Osteoblast (primary cell): ENCODE measurements at places on chromosomes 4 and X.

- DNase-seq: peak; percentile 56
Measured at GRCh38 chr4:100189820-100190642, at the start of gene DDIT4L. Gene DDIT4L, minus strand, starts transcription at chr4:100190468. Its CDS starts 485 bp downstream, at chr4:100189983.

DNA sequence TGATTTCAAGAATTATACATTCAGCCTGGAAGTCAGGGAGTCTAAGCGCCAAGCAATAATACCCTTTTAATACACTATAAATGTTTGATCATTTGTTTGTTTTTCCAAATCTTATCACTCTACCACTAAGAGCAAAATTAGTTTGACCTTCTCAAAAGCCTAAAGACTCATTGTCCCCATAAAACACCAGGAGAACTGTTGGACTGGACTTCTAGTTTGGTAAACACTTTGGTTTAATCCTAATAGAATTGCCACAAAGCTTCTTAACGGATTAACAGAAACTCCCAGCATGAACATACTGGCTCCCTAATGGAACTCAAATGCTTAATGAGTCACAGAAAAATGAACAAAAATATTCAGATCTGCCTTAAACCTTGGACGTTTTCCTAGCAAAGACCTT lies 34.9 kb downstream of the SYTL5 start:
- no peak for DNase-seq

DNA sequence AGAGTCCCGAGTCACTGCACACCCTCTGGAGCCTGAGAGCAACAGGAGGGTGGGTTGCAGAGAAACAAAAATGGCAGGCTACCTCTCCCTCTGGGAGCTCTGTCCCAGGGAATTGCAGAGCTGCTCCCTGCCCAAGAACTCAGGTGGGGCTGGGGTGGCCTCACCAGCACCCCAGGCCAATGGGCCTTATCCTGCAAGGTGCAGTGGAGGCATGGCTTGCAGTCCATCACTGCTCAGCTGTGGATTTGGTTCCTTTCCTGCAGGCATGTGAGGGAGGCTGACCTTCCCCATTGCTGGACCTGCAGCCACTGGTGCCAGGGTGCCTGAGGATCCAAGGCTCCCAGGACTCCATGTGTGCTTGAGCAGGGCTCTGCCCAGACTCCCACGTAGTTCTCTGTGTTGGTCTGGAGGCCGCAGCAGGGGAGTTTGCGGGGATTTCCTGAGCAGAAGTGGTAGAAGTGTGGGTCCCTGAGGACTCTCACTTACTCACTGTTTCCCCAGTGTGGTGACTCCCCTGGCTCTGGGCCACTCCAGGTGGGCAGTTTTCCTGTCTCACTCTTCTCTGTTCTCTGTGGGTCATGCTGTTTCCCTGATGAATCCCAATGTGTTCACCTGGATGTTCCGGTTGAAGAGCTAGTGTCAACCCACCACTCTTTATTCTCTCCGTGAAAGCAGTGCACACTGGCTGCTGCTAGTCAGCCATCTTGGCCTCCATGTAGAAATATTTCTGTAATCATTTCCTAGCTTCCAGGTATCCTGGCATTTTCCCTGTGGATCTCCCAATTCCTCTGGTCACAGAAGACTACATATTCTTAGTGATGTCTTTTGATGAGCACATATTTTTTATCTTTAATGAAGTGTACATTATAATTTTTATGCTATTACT lies 82.3 kb downstream of the ARHGAP24 start:
- DNase-seq: no peak

DNA sequence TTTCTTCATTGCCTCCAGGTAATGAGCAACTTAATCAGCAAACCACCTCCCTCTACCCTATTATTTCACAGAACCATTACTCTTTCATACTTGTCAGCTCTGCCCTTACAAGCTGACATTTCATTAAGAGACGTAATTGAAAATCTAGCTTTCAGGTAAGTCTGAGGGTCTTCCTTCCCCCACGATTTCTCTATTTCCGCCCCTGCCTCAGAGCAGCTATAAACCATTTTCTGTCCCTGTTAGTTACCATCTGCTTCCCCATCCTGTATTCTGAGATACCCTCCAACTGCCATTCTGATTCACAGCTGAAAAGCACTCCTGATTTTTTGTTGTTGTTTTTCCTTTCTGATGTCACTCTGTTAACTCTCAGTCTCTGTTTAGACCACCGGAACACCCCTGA lies 37.1 kb downstream of the SH3RF1 start:
- no peak for DNase-seq

GRCh38 chr4:124631760-124632159 lies 80.8 kb downstream of the ANKRD50 start:
- DNase-seq: peak; percentile 82

- DNase-seq: no peak
Measured at GRCh38 chr4:20347531-20347930, 95.8 kb downstream of the SLIT2 start.

- no peak for DNase-seq
Measured at GRCh38 chrX:39157006-39157405, 355.7 kb downstream of the MID1IP1 start.

DNA sequence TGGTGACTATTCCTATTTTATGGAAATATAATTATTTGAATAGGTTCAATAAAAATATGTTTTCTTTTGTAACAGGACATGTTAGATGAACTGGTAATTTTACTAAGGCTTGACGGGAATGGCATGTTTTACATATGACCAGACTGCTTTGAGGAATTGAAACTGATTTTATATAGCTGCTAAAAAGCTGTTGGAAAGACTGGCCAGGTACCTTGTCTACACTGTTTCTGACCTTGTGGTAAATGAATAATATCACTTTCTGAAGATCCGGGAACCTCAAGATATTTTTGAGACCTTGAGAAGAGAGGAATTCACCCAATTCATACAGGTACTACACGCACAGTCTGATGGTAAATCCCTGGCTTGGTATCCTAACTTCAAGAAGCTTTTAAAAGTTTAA lies 42.1 kb upstream of the USP46 start:
- no peak for DNase-seq

GRCh38 chrX:9997524-9997923 lies 30.4 kb downstream of the CLDN34 start:
- DNase-seq: no peak

DNA sequence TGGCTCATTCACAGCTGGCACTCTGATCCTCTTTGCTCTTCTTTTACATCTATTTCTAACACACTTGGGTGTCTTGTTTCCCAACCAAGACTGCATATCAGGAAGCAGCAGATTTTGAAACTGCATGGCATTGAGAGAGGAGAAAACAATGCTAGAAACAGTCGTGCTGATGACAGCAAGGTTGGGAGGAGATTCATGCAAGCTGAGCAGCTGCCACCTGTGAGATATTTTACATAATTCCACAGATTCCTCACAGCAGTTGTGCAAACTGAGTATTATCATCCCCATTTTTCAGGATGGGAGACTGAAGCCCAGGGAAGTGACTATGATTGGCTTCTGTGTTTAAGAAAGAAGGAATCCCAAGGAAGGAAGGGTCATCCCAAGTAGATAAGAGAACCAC lies 105.0 kb downstream of the SLC2A9 start:
- DNase-seq: no peak

- no peak for DNase-seq
Measured at GRCh38 chrX:87636533-87636932, 118.9 kb downstream of the KLHL4 start.

- DNase-seq: no peak
Measured at GRCh38 chr4:82790060-82790660, 8.4 kb downstream of the SCD5 start.

GRCh38 chrX:107669261-107669660 lies 41.0 kb downstream of the PRPS1 start:
- DNase-seq: no peak

DNA sequence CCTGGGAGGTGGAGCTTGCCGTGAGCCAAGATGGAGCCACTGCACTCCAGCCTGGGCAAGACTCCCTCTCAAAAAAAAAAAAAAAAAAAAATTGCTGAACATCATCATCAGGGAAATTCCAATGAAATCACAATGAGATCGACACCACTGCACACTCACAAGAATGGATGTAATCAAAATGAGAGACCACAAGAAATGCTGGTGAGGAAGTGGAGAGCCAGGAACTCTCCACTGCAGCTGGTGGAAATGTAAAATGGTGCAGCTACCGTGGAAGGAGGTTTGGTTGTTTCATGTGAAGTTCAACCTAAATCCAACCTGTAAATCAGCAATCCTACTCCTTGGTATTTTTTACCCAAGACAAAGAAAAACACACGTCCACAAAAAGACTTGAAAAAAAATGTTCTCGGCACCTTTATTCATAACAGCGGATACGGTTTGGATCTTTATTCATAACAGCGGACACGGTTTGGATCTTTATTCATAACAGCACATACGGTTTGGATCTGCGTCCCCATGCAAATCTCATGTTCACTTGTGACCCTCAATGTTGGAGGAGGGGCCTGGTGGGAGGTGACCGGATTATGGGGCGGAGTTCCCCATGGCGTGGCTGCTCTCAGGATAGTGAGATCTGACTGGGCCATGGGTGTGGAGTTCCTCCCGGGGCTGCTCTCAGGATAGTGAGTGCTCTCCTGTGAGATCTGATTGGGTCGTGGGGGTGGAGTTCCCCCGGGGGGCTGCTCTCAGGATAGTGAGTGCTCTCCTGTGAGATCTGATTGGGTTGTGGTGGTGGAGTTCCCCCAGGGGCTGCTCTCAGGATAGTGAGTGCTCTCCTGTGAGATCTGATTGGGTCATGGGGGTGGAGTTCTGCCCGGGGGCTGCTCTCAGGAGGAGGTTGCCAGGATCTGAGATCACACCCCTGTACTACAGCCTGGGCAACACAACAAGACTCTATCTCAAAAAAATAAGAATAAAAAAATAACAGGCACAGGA lies 7.7 kb downstream of the GAK start:
- DNase-seq: peak; percentile 93

GRCh38 chrX:40406330-40406859 lies 174.4 kb upstream of the ATP6AP2 start:
- no peak for DNase-seq

GRCh38 chrX:136126872-136127406 lies 20.4 kb upstream of the FHL1 start:
- no peak for DNase-seq

DNA sequence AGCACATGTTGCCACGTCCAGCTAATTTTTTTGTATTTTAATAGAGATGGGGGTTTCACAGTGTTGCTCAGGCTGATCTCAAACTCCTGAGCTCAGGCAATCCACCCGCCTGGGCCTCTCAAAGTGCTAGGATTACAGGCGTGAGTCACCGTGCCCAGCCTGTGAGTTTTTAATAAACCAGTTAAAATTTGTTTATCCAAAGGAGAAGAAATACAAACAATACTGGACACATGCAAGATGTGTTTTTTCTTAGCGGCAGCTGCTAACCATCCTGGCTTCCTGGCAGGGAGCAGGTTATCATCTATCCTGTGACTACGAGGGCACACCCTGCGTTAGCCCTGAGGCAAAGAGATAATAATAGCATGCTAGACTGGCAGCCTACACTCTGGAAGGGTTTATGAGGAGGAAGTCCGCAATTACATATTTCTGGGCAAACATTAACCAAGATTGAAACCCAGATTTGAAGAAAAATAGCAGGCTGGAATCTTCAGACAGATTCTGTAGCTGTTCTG lies 191.4 kb downstream of the SPRY1 start:
- DNase-seq: no peak

- peak; percentile 31 for DNase-seq
Measured at GRCh38 chr4:124025428-124025827, 628.8 kb downstream of the SPRY1 start.

DNA sequence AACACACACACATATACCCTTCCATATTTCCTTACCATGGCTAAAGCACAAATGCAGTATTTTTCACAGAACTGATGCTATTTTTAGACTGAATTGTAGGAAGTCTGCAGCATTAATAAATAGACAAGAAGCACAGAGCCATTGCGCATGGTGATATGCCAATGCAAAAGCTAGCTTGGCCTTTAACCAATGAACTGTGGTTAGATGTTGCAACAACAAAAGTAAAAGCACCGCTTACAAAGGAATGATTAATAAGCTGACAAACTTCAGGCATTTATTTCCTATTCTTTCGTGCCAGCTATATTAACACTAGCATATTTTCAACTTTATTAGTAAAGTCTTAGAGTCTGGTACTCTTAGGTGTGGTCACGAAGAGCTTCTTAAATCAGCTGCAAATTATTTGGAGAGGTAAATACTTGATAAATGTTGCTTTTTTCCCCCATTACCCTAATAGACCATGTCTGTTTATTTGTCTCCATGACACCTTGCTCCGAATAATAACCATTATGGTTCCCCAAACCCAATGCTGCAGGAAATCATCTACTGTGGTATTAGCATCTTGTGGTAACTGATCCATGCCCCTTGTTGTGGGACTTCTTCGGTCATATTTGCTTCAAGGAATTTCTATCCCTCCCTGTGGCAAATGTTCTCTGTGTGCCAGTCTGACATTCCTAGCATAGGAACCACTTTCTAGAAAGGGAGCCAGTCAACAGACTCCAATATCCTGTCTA lies 306.1 kb upstream of the TAPT1 start:
- DNase-seq: no peak
